ENCODE measurements at places on chromosomes 4 and X.

- DNase-seq: no peak
Measured at GRCh38 chr4:15636818-15637217, 18.3 kb downstream of the FBXL5 start.

- no peak for DNase-seq
Measured at GRCh38 chr4:130478406-130478805, 1382.5 kb downstream of the C4orf33 start.

DNA sequence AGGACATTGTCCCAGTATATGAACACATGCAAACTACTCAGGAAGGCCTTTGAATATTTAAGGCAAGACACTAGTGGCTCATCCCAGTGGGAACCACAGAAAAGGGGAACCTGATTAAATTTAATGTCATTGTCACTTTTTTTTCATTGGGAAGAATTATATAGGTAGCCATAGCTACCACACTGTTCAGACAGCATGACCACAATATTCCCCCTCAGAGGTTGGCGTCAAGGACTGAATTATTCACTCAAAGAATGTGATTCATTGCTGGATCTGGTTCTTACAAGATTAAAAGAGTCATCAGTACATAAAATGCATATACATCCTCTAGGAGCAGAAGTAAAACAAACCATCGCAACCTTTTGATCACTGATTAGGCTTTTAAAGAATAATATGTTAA, 92.0 kb upstream of the SMARCAD1 start:
- DNase-seq: no peak

DNA sequence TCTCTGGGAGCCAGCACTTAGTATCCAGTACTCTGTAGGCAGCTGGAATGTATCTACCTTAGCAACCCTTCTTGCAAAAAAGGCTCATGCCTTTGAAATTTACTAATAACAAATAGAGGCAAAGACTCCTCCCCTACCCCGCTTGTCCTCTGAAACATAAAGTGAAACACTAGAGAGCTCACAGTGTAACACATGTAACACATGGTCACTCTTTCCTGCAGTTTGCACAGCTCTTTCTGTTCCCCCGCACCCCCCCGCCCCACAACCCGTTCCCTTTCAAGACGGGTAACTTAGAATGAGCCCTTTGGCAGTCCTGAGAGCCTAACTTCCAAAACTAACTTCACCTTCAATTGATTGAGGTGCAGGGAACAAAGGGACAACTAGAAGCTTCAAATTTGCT, 6.0 kb upstream of the BCORL1 start:
- DNase-seq: peak; percentile 65

DNA sequence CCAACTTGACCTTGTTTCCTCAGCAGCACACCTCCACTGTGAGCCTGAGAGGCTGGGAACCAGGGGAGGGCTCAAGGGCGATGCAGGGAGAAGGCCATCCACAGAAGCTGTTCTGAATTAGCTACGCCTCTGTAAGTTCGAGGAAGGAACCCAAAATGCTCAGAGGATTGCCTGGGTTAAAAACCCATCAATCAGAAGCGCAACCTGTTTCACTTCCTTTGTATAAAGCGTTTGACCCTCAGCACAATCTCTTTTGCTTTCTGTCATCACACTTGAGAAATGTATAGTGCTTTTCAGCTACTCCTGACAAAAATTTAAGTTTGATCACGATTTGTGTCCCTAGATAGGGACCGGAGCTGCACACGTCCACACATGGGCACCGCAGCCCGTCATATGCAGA, 48.0 kb upstream of the MAP3K15 start:
- DNase-seq: peak; percentile 62

GRCh38 chr4:174198828-174199227, 84.6 kb downstream of the FBXO8 start:
- DNase-seq: no peak

DNA sequence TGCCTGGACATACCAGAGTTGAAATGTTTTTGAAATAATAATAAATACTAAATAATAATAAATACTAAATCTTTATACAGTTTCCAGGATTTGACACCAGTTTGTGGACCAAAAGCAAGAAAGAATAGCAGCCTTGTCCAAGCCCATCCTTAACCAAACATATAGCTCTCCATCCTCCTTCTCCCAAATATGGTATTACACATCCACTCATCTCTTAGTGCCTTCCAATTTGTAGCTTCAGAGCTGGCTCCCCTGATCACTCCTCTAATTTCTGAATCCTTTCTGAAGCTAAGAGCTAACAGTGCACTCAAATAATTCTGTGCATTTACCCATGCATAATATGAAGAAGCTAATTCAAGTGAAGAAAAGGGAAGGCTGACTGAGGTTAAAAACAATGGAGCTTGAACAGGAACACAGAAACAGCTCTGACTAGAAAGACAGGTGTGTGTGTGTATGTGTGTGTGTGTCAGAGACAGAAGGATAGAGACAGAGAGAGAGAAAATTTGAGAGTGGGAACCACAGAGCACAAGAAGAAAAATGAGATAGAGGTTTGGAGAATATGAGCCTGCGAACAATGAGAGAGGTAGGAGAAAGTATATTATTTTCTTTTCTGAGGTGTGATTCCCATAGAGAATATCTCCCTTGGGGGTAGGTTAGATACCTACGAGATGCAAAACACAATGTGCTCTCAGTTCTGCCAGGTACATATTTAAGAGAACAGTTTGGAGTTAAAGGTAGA, 123.5 kb downstream of the CAMK2D start:
- peak; percentile 14 for DNase-seq

- DNase-seq: no peak
Measured at GRCh38 chrX:88903989-88904718, 157.1 kb downstream of the CPXCR1 start.

DNA sequence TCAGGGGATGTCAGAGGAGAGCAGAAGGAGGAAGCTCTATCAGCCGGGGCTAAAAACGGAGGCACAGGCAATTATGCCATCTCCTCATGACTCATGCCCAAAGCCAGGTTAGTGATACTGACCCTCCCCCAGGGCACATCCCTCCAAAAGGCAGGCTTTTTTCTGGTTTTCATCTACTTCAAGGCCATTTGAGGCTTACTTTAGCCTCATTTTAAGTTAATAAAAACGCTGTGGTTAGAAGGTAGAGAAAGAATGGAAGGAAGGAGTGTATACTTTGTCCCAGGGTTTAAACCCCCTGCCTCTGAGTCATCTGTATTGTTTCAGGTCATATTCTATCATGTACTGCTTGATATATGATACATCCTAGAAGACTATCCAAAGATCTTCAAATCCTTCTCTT, 89.7 kb upstream of the NDP start:
- DNase-seq: no peak

- DNase-seq: peak; percentile 88
Measured at GRCh38 chr4:103091601-103092223, 7.9 kb downstream of the BDH2 start.

DNA sequence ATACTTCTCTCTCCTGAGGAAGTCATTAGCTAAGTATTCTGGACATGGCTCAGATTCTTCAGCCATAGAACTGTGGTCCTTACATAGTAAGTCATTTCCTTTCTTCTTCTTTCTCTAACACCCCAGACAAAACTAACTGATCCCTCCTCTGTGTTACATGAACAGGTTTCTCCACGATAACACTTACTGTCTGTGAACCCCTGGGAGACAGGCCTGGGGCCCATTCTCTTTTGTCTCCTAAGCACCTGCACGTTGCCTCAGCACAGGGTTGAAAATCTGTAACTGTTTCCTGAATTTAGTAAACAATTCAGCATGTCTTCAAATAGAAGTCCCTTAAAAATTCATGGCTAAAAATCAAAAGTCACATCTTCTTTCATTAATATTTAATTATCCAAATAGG, 24.7 kb downstream of the APBB2 start:
- no peak for DNase-seq

DNA sequence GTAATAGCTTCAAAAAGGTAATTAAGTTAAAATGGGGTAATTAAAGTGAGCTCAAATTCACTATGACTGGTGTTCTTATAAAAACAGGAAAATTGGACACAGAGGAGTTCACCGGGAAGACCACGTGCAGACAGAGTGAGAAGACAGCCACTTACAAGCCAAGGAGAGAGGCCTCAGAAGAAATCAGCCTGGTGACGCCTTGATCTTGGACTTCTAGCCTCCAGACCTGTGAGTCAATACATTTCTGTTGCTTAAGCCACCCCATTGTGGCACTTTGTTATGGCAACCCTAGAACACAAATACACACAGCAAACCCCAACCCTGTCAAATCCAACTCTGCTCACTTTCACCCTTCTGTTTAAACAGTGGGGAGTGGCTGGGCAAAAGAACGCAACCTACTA, 4.1 kb upstream of the CD38 start:
- peak; percentile 29 for DNase-seq

DNA sequence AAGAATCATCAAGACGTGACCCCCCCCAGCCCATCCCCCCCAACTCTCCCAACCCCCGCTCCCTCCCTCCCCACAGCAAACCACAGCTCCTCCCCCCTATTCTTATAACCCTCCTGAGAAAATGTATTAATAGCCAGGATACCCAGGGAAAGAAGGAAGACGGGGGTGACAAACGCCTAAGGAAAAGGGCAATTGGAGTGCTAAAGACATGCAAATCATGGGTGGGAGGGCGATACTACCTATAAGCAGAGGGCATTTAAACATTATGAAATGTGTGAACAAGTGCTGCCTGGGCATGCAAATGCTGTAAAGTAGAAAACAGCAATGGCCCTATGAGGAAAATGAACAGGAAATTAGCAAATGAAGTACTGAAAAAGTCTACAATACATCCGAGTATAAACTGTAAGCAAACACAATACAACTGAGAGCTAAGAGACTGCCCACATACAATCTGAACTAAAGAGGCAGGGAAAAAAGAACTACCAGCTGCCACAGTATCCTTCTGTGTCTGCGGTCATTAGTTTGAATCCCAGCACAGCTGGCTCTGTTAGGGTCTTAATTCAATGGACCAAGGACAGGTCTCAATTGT, 2.4 kb downstream of the CXXC4 start:
- DNase-seq: peak; percentile 86

All from GM12865 (cell line).